ENCODE measurements at places on chromosomes 3 and 15.

DNA sequence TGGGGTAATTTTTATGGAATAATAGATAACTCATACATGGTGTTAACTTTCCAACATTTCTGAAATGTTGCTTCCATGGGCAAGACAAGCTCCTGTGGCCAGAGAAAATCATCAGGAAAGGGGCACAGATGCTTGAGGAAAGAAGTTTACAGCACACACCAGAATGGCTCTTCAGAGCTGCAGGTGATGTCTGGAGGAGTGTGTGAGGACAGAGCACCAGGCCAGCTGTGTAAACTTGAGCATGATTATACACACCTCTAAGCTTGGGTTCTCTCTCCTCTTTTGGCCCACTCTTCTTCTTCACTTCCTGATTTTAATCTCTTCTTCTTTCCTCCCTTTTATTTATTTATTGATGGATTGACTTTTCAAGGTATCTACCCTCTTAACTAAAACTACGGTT is 676.0 kb downstream of the GRM7 start:
- DNase-seq, result no peak

DNA sequence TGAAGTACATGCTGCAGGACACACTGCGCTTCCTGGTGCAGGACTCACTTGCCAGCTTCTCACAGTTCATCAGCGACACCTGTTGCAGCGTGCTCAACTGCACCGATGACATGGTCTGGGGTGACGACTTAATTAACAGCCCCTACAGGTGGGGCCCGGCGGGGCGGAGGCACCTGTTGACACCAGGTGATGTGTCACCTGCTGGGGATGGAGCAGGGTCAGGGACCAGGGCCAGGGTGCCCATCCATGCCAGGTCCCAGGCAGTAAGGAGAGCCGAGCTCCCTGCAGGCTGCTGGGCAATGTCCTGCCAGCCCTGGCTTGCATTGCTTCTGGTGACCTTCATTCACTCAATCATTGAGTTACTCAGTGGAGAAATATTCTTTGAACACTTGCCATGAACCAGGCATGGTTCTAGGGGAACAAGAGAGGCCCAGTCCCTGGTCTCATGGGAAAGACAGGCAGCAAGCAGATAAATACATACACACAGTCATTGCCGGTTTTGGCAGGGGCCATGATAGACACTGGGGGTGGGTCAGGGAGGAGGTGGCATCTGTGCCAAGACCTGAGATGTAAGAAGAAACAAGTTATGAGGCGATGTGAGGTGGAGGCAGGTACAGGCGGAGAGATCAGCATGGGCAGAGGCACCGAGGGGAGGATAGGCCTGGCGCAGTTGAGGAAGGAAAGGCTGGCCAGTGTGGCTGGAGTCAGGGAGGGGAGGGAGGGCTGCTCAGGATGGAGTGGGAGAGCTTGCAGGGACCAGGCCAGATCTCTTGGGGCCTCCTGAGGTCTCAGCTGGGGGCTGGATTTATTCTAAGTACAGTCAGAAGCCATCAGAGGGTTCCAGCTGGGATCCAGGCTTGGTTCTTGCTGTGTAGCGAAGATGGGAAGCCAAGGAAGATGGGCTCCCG is 30.8 kb downstream of the DNAH1 start:
- no peak for DNase-seq

- DNase-seq, result no peak
Measured at GRCh38 chr3:153906366-153906765, 214.8 kb upstream of the ARHGEF26 start.

- no peak for DNase-seq
Measured at GRCh38 chr15:38076786-38077185, 142.3 kb downstream of the TMCO5A start.

- no peak for DNase-seq
Measured at GRCh38 chr3:184241447-184242296, 7.1 kb downstream of the ALG3 start.

- no peak for DNase-seq
Measured at GRCh38 chr3:174317005-174317404, 542.1 kb upstream of the NAALADL2 start.

- no peak for DNase-seq
Measured at GRCh38 chr3:64074060-64074459, 50.8 kb upstream of the PSMD6 start.

DNA sequence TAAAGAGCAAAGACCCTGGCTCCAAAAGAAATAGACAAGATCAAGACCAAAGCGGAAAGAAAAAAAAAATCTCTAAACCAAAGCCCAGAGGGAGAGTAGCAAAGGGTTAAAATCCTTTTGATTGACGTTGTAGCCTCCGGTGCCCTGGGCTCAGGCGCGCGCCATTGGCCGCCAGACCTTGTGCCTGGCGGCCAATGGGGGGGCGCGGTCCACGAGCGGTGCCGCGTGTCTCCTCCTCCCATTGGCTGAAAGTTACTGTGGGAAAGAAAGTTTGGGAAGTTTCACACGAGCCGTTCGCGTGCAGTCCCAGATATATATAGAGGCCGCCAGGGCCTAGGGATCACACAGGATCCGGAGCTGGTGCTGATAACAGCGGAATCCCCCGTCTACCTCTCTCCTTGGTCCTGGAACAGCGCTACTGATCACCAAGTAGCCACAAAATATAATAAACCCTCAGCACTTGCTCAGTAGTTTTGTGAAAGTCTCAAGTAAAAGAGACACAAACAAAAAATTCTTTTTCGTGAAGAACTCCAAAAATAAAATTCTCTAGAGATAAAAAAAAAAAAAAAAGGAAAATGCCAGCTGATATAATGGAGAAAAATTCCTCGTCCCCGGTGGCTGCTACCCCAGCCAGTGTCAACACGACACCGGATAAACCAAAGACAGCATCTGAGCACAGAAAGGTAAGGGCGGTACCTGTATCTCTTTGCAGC is at the start of gene HES1:
TSS of gene HES1 (plus strand) at position 343 of the 713 bp plus-strand sequence. CDS start at position 576, 233 bp downstream.
- peak; percentile 94 for DNase-seq

GRCh38 chr15:55237219-55238130 is 40.7 kb upstream of the RSL24D1 start:
- no peak for DNase-seq

GRCh38 chr3:42600958-42601675 is 631 bp downstream of the NKTR start:
- no peak for DNase-seq

GRCh38 chr3:185866555-185866954 is 41.7 kb upstream of the IGF2BP2 start:
- DNase-seq, result no peak

- no peak for DNase-seq
Measured at GRCh38 chr3:178480274-178480673, 56.0 kb upstream of the KCNMB2 start.

DNA sequence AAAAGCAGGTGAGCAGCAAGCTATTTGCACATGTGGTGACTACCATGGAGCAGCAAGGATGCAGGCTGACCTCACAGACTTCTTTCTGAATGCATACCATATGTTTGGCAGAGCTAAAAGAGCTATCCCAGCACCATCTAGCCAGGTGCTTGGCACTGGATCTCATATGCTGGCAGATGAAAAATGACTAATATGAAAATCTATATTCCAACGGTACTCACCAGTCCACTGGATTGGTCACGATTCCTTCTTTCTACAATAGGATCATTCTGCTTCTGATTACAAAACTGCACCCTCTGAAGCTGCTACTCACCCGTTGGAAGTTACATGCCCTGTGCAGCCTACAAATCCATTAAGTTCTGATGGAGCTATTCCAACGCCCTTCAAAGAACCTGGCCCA is 714.3 kb upstream of the CFAP20DC start:
- no peak for DNase-seq
